AG09309 (cell line): ENCODE measurements at places on chromosomes 16 and 17.

- no peak for DNase-seq
Observed at GRCh38 chr17:9472541-9472940, 103.1 kb downstream of the STX8 start.

- no peak for DNase-seq
Observed at GRCh38 chr16:65600046-65600445, 478.2 kb upstream of the CDH11 start.

DNA sequence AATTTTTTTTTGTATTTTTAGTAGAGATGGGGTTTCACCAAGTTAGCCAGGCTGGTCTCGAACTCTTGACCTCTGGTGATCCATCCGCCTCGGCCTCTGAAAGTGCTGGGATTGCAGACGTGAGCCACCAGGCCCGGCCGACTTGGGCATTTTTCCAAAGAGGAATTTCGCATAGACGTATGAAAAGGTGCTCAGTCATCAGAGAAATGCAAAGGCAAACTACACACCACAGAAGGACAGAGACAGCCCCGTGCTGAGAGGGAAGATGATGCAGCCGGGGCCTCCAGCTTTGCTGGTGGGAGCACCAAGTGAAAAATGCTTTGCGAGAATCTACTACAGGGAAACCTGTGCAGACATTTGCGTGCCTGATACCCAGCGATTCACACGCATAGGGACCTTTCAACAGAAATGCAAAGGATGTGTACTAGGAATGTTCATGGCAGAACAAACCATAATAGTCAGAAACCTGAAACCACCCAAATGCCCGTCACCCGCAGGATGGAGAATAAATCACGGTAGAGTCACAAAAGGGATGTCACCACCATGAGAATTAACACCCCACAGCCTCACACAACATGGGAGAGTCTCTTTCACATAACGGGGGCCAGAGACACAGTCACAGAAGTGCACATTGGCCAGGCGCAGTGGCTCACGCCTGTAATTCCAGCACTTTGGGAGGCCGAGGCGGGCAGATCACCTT lies 5.2 kb downstream of the RAB40B start:
- no peak for DNase-seq

DNA sequence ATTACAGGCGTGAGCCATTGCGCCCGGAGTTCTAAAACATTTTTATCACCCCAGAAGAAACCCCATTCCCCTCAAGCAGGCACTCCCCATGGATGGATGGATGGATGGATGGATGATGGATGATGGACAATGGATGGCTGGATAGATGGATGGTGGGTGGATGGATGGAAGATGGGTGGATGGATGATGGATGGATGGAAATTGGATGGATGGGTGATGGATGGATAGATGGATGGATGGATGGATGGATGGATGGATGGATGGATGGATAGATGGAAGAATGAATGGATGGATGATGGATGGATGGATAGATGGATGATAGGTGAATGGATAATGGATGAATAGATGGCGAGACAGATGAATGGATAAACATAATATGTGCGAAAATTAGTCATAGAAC lies 16.5 kb downstream of the PLA2G10 start:
- DNase-seq, result no peak

- DNase-seq, result no peak
Observed at GRCh38 chr17:75601057-75601987, 13.7 kb downstream of the MYO15B start.

GRCh38 chr17:13051915-13052314 lies 34.1 kb upstream of the ELAC2 start:
- DNase-seq, result no peak

DNA sequence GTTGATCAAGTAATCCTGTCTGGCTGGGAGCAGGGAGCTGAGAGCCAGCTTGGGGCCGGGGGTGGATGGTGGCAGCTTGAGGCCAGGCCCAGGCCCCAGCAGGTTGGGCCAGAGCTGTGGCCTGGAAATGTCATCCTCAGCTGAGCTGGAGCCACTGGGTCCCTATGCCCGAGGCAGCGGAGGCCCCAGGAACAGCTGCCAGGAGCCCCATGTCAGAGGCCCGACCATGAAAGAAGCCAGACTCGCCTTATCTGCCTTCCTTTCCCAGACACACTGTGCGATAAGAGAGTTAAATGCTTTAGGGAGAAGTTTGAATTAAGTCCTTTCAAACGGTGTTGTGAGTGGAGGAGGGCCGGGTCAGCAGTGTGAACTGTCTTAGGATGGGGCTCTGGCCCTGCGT lies 3.5 kb downstream of the SMTNL2 start:
- DNase-seq, result no peak

GRCh38 chr17:13442361-13442760 lies 159.4 kb downstream of the HS3ST3A1 start:
- no peak for DNase-seq

- no peak for DNase-seq
Observed at GRCh38 chr17:34118564-34118963, 136.5 kb upstream of the CCL2 start.

DNA sequence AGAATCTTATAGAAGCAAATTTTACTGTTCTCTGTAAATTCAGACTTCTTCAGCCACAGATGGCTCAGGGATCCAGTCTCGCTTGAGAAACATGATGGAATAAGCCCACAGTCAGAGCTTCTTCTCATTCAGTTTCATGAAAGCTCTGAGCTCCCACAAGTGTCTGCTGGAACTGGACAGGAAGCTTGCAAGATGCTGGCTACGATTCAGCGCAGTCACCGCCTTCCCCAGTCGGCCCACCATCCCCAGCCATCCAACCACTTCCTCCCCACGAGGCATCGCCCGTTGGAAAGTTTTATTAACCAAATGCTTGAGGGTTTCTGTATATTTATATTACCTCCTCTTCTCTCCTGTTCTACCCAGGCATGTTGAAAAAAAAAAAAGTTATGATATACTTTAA lies 171.7 kb downstream of the ZFHX3 start:
- peak; percentile 81 for DNase-seq

GRCh38 chr16:50434872-50435478 lies 66.2 kb upstream of the BRD7 start:
- no peak for DNase-seq

DNA sequence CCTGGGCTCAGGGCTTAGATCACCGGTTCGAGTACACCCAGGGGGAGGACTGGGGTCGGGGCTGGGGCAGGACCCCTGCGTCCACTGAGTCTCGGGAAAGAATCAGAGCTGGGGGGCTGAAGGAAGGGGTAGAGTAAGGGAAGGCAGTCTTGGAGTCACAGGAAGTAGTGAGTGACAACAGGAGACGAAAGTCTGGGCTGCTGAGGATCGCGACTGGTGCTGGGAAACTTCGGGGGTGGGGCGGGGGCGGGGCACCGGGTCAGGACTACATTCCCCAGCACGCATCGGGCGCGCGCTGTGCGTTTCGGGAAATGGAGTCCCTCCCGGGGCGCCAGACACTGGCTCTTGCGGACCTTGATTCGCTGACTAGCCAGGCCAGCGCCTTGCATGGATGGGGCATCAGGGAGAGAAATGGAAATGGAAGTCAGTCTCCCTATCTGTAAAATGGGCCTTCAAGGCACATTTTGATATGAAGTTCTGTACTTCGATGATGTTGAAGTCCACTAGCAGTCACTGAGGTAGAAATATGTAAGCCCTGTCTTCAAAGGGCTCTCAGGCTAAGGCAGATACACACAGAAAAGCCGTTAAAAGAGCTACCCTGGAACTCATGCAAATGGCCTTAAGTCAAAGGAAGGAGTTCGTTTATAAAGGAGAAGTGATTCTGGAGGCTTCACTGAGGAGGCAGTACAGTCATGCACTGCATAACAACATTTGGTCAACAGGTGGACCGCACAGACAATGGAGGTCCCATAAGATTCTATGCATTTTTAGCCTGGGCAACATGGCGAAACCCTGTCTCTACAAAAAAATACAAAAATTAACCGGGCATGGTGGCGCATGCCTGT lies 697 bp downstream of the CTF1 start:
- peak; percentile 52 for DNase-seq

GRCh38 chr17:2238432-2239169 lies 65.0 kb downstream of the SMG6 start:
- no peak for DNase-seq
